ENCODE measurements at places on chromosomes 7 and 10. TPM values are rescaled to one million over a fixed set of nuclear protein-coding genes. Genes with fewer than 3 reads are reported as not detected.

GRCh38 chr10:96645191-96645721 is 58.4 kb upstream of the TM9SF3 start:
- no peak for DNase-seq

DNA sequence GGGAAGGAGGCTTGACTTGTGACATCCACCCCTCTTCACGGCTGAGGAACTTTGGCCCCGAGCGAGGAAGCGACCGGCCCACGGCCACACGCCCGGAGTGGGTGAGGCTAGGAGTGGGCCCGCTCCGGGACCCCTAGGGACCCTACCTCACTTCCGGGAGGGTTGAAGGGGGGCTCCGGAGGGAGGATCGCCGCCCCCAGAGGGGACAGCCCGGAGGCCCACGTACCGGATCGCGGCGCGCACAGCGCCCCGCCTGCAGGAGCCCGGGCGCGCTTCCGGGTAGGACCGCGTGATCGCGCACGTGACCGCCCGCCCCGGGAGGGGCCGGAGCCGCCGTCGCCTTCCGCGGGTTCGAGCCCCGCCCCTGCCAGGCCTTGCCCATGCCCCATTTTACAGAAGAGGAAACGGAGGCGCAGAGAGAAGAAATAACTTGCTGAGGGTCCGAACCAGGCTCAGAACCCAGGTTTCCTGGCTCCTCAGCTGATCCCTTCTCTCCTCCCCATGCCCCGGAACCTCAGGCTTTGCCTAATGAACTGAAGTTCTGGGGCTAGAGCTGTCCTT is at the start of gene HPS1:
Gene HPS1, minus strand, starts transcription at position 275 of the 561 bp plus-strand sequence. CDS start 3,695 bp downstream, outside the sequence.
- DNase-seq, result peak; percentile 76

GRCh38 chr7:143250199-143250598 is 13.0 kb upstream of the GSTK1 start:
- no peak for DNase-seq

DNA sequence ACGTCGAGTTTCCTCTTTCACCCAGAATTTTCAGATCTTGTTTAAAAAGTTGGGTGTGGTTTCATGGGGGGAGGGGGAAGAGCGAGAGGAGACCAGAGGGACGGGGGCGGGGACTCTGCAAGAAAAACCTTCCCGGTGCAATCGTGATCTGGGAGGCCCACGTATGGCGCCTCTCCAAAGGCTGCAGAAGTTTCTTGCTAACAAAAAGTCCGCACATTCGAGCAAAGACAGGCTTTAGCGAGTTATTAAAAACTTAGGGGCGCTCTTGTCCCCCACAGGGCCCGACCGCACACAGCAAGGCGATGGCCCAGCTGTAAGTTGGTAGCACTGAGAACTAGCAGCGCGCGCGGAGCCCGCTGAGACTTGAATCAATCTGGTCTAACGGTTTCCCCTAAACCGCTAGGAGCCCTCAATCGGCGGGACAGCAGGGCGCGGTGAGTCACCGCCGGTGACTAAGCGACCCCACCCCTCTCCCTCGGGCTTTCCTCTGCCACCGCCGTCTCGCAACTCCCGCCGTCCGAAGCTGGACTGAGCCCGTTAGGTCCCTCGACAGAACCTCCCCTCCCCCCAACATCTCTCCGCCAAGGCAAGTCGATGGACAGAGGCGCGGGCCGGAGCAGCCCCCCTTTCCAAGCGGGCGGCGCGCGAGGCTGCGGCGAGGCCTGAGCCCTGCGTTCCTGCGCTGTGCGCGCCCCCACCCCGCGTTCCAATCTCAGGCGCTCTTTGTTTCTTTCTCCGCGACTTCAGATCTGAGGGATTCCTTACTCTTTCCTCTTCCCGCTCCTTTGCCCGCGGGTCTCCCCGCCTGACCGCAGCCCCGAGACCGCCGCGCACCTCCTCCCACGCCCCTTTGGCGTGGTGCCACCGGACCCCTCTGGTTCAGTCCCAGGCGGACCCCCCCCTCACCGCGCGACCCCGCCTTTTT is at the start of gene VIM:
Gene VIM, plus strand, starts transcription at position 151 of the 925 bp plus-strand sequence. CDS start 1,182 bp downstream, outside the sequence.
- peak; percentile 87 for DNase-seq

GRCh38 chr10:21314111-21314626 is 211.3 kb downstream of the SKIDA1 start:
- DNase-seq, result no peak

DNA sequence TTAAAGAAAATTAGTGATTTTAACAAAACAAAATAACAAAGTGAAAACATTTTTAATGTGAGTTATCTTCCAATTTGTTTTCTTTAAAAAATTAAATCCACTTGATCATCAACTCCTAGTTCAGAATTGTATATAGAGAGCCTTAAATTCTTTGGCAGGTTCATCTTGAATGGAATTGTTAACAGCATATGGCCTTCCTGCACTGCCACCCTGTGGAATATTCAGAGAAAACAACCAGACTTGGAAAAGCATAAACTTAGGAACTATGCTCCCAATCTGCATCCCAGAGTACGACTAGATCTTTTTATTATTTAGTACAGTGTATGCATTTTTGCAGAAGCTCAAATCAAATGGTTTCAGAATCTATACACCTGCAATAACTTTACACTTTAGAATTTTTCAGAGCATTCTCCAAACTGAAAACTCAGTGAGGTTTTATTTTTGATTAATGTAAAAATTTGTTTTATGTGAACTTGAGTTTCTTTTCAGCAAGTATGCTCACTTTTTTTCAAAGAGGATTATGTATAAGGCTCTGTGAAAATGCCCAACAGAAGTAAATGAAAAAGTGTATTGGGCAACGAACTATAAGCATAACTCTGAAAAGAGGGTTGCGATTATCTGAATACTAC is 44.9 kb upstream of the ANK3 start:
- no peak for DNase-seq

GRCh38 chr10:19683356-19683755 is 132.9 kb upstream of the PLXDC2 start:
- DNase-seq, result no peak

GRCh38 chr7:153524070-153524601 is 528.1 kb upstream of the DPP6 start:
- DNase-seq, result no peak

GRCh38 chr10:68239069-68239468 is 7.2 kb upstream of the ATOH7 start:
- DNase-seq, result no peak

Gene PSD
- 3.7 TPM for total RNA-seq

Gene HTR7
- total RNA-seq, result not detected

Gene AKR1B15
- not detected for total RNA-seq

Gene PRPS1L1
- total RNA-seq, result not detected

Data from activated T-cell treated with anti-CD3 and anti-CD28 coated beads, Interleukin-2, amount 50 U/mL, for 4 hours (primary cell).